ENCODE measurements at places on chromosomes 11 and 22.

DNA sequence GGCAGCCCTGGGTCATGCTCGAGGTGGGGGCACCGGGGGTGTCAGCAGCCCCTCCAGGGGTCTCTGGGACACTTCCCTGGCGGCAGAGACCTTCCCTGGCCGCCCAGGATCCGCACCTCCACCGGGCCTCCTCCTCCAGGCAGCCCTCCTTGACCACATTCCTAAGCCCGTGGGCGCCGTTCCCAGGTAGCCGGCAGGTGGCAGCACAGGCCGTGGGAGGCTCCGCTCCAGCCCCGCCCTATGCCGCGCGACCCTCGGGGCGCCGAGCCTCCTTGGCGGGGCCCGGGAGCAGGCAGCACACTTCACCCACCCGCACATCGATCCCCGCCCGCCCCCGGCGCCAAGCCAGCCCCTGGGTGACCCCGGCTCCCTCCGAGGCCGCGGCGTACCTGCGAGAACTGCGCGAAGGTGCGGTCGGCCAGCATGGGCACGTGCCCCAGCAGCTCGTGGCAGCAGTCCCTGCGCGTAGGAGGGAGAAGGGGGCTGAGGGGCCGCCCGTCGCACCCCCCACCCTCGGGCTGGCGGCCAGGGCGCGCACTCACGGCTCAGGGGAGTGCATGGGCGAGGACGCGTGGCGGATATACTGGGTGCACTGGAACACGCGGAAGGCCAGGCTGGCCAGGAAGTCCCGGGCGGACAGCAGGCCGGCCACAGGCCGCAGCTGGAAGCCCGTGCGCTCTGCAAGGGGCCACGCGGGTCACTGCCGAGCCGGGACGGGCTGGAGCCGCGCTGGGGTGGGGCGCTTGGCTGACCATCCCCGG, 5.3 kb upstream of the INS start:
- no peak for DNase-seq

DNA sequence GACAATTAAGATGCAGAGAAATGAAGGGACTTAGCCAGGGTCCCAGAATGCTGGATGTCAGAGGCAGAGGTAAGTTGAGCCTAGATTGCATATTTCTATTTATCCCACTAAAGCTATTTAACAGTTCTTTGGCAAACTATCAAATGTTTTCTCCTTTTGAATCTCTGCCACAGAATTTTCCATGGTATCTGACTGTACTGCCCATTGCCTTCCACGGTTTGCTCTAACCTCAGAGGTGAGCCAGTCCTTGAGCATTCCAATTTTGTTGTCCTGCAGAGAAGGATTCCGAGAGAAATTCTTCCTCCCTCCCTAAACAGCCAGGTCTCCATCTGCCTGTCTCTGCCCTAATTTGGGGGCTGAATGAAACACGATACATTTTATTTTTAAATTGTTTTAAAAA, 368.3 kb upstream of the SYN3 start:
- no peak for DNase-seq

GRCh38 chr22:48450188-48450825, 1377.4 kb downstream of the BRD1 start:
- DNase-seq: no peak

DNA sequence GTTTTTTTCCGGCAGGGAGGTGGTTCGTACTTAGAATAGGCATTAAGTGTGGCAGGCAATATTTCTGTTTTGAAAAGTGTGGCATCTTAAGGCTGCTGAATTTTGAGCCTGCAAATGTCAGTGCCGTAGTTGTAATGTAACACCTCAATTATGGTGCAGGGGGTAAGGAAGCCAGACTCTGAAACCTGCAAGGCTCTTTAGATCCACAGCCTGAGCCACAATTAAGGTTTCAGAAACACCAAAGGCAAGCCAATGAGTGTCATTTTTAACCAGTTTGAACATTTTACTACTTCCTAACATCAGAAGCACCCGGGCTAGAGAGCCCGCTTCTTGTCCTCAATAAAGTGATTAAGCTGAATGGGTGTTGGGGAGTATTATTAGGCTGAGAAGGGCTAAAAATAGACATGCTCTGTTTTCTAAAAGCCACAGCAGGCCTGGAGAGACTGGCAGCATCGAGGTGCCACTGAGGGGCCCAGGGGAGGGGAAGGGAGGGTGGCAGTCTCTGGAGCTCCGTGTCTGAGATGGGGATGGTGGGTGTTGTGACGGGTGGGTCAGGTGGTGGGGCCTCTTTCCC, 113.4 kb downstream of the ZBTB16 start:
- DNase-seq: no peak

- DNase-seq: no peak
These were observed 16.6 kb downstream of the CNTF start for GRCh38 chr11:58639103-58639502.

DNA sequence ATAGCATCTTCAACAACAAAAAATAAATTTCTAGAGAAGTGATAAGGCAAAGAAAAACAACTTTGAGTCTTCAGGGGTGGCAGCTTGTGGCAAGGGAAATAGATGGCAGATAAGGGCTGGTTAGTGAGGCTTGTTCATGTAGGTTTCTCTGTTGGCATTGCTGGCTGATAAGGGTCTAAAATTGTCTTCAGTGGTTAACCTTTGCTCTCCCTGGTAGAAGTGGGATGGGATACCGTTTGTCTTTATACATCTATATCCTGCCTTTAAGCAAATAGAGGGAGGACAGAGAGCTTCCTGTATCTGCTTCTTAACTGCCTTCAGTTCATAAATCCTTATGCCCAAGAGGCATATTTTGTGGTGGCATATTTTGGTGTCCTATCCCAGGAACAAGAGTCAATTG, 57.1 kb downstream of the TRAF6 start:
- no peak for DNase-seq

DNA sequence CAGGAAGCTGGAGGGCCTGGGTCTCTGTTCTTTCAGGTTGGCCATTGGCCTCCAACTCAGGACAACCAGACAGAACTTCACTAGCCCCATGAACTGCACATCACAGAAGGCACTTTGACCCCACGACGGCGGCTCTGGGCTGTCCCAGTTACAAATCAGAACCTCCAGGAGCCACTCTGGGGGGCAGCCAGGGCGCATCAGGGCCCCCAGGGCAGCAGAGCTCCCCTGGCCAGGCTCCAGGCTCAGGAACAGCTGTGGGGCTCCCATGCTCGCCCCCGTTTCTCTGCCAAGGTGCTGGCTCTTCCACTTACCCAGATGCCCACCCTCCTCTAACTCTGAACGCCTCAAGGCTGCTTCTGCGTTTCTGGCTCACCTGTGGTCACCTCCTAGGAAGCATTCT, 25.5 kb downstream of the TOLLIP start:
- no peak for DNase-seq

DNA sequence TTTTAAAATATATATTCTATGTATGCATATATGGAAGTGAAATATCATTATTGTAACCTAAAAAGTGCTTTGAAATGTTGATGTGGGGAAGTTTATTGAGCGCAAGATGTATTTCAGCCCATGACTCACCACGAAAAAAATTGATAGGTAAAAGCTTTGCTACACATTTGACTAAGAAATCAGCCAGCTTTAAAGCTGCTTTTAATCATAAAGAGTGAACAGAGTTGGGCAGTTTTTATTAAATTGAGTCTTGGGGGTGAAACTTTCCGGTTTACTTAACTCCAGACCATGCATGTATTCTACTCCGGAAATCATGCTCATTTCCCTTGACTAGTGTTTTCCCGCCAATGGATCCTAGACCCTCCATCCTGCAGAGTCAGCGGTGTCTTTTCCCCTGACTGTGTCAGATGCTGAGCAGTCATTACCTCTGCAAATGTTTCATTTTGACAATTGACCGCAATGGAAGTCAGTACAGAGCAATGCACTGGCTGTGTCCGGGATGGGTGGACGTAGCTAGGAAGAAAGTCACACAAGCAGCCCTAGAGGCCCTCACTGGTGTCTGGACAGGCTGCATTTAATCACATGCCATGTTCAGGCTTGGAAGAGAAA, 47.2 kb upstream of the MPEG1 start:
- no peak for DNase-seq

GRCh38 chr11:107859459-107860239, 1.1 kb upstream of the SLC35F2 start:
- no peak for DNase-seq

DNA sequence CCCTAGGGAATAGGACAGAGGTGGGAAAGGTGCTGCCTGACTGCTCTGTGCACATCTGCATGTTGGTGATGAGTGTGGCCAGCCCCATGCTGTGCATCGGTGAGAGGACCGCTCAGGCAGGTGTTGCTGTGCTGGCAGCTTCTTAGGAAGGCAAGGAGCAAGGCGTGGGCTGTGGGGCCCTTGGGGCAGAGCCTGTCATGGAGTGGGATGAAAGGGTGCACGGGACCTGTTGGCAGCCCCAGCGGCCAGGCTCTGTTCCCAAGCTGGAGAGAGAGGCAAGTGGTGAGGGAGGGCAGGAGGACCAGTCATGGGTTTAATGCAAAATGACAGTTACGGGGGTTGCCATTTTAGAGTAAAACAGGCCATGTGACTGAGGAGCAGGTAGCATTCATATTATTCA, 78.3 kb downstream of the ZBTB16 start:
- no peak for DNase-seq

GRCh38 chr11:60372767-60373166, 5.6 kb upstream of the MS4A7 start:
- no peak for DNase-seq

GRCh38 chr11:127059750-127060149, 59.2 kb upstream of the KIRREL3 start:
- DNase-seq: no peak

DNA sequence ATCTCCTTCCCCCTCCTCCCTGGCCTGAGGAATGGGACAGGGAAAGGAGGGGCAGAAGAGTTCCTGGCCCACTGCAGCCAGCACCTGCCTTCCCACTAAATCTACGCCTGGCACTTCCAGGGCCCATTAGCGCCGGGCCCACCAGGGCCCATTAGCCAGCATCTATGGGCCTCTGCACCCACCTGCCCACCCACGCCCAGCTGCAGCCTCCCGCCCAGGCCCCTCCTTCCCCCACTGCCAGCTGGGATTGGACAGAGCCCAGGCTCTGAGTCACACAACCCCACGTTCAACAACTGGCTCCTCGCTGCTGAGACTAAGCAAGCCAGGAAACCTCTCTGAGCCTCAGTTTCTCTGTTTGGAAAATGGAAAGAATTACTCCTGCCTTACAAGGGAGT, 48.7 kb downstream of the CYTH4 start:
- DNase-seq: no peak

DNA sequence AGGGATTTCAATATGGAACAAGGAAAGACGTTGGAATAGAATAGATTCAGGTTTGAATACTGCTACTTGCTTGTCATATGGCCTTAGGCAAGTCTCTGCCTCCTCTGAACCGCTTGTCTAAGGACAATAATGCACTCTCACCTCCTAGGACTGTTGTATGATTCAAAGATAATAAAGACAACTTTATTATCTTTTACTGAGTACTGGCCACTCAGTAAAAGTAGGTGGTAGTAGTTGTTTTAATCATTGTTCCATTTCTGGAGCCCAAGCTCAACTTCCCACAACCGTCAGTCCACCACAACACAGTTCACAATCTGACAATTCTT, 134.2 kb downstream of the ME3 start:
- no peak for DNase-seq

DNA sequence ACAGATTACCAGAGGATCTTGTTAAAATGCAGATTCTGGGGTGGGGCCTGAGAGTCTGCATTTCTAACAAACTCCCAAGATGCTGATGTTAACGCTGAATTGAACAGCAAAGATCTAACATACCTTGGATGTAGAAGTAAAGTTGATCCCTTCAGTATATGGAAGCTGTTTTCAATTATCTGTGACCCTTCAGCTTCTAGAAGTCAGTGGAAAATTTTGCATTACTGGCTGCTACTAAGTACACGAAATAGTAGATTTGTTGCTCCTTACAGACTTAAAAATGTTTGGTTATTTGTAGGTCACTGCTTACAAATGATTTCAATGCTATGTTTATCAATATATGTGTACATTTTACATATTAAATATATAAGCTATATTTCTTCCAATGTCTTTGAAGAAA, 107.4 kb downstream of the ARHGAP42 start:
- DNase-seq: no peak

GRCh38 chr11:8389029-8389996, 125.6 kb upstream of the LMO1 start:
- DNase-seq: no peak

DNA sequence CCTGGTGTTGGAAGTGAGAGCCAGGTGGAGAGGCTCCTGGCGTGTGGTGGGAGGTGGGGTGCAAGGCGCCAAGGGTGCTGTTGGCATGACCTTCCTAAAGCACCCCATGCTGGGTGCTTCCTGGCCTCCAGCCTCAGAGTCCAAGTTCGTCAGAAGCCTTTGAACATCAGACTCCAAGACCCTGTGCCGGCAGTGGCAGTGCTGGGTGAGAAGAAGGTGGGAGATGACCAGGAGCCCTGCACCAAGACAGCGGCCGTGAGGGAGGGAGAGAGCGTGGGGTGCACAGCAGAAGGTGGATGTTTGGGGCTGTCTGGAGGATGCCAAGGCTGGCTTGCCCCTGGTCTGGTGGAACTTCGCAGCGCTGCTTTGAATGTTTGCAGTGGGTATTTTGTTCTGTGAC, 29.7 kb upstream of the PARVB start:
- DNase-seq: no peak

GRCh38 chr11:117654281-117655255, 142.4 kb downstream of the DSCAML1 start:
- DNase-seq: peak; percentile 28

GRCh38 chr11:59221441-59221840, 8.7 kb upstream of the MPEG1 start:
- no peak for DNase-seq

GRCh38 chr22:27435844-27436576, 365.5 kb downstream of the MN1 start:
- peak; percentile 15 for DNase-seq

DNA sequence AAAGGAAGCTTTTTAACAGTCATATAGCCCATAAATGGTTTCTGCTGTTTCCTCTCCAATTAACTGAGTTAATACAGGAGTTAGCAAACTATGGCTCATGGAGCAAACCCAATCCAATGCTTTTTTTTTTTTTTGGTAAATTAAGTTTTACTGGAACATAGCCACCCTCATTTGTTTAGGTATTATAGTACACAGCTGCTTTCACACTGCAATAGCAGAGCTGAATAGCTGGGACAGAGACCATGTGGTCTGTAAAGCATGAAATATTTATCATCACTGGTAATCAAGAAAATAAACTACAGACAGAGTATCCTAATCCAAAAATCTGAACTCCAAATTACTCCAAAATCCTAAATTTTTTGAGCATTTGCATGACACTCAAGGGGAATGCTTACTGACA, 53.7 kb downstream of the RDX start:
- DNase-seq: no peak

DNA sequence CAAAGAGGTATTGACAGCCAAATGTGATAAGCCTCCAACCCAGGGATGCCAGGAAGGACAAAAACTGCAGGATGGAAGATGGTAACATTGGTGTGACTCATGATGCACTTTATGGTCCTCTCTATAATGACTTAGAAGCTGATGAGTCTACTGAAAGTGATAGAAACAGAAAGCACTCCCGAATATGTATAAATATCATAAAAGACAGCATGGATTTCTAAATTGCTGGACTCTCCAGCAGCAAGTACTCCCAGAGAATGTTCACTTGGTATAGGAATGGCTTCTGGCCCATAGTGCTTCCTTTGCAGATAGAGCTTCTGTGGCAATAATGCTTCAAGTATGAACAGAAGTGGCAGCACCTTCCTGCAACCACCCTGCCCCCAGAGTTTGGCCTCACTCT, at the start of gene OR52B2:
Gene OR52B2, minus strand, starts transcription at position 101 of the 400 bp plus-strand sequence. Its CDS starts 0 bp downstream, at position 101.
- DNase-seq: no peak

GRCh38 chr22:35135165-35135564, 69.2 kb downstream of the ISX start:
- DNase-seq: no peak

Measured in DMS 273 treated with DMSO at 0.1 percent for 48 hours (cell line).